NK-92 treated with Interleukin-12 subunit alpha and Interleukin-12 subunit beta, amount 100 ng/mL, for 24 hours (cell line): ENCODE measurements at places on chromosomes 2 and 18.

GRCh38 chr2:193276988-193277387 is 1082.3 kb upstream of the TMEFF2 start:
- no peak for DNase-seq

DNA sequence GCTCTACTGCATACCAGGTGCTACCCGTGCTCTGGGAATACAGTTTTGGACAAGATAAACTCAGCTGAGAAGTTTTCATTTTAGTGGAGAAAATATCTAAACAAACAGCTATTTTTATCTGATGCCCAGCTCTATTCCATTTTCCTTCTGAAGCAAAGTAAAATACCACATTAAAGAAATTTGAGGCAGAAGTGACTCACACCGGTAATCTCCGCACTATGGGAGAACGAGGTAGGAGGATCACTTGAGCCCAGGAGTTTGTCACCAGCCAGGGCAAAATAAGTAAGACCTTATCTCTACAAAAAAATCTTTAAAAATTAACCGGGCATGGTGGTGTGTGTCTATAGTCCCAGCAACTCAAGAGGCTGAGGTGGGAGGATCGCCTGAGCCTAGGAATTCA is 416.2 kb upstream of the LYPD1 start:
- DNase-seq = no peak

- no peak for DNase-seq
These were observed 88.3 kb upstream of the SALL3 start for GRCh38 chr18:78891185-78891762.

GRCh38 chr2:206323486-206323885 is 49.0 kb downstream of the ZDBF2 start:
- DNase-seq = no peak

DNA sequence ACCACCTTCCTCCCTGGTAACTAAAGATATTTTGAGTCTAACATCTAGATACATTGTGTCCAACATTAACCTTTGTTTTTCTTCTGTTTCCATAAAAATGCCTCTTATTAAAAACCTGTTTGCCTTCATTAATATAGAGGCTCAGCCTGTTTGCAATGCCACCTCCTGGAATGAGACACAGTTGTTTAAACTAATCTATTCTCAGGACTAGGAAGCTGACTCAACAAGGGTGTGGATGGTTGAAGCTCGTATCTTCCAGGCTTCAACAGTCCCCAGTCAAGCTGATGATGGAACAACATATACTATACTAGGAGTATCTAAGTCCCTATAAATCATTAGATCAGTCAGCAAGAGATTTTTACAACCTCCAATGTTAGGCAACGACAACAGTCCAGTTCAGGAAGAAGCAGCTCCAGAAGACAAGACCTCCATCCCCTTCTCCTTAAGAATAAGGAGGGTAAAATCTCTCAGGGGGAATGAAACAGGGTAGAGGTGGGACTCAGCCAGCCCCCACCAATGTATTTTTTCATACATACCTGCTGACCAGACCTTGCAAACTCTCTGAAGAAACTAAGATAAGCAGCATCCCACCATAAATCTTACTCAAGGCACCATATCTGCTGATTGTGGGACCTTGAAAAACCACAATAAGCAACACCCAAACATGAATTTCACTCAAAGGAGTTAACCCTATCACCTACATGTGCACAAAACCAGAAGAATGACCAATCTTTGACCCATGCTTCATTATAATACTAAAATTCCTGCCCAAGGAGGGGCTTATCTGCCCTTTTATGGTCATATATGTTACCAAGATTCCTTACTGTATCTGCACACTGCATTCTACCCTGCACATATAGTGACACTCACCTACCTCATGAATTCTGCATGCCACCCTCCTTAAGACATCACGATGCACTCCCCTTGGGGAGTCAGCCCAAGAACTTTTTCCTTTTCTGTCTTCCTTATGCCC is 21.4 kb downstream of the ZNF24 start:
- DNase-seq = no peak
